ENCODE measurements at places on chromosomes 7 and 10. TPM values are rescaled to one million over a fixed set of nuclear protein-coding genes. Genes with fewer than 3 reads are reported as not detected.
A peak's percentile ranks its signal among the peaks of the same experiment; 100 is the strongest.

OR2A12 gene
- total RNA-seq = not detected

DNA sequence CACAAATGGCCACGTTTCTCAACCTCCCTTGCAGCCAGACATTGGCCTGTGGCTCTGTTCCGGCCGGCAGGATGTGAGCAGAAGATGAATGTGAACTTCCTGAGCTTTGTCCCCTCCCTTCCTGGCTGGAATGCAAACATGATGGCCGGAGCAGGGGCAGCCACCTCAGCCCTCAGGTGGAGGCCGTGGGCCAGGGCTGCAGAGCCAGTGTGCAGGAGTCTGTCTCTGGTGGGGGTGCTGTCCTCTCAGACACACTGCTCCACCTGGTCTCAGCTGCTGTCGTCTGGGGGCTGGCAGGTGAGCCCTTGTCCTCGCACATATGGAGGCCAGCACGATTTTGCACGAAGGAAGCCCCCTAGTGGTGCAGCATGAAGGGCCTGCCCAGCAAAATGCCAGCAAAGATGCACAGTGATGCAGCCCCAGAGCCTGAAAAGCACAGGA lies 25.3 kb upstream of the PWWP2B start:
- no peak for DNase-seq

DNA sequence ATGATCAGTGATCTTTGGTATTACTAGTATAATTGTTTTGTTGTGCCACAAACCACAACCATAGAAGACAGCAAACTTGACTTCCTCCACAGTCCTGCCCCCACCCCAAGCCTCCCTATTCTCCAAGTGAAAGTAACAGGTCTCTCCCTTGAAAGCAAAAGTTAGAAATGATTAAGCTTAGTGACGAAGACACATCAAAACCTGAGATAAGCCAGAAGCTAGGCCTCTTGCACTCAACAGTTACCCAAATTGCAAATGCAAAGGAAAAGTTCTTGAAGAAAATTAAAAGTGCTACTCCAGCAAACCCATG lies 7.5 kb downstream of the SAR1A start:
- DNase-seq = peak; percentile 24

GRCh38 chr7:100573691-100574361 lies at the start of gene SAP25:
TSS of gene SAP25 (minus strand) at chr7:100573900. CDS start at chr7:100573742, 158 bp downstream.
- no peak for DNase-seq

DNA sequence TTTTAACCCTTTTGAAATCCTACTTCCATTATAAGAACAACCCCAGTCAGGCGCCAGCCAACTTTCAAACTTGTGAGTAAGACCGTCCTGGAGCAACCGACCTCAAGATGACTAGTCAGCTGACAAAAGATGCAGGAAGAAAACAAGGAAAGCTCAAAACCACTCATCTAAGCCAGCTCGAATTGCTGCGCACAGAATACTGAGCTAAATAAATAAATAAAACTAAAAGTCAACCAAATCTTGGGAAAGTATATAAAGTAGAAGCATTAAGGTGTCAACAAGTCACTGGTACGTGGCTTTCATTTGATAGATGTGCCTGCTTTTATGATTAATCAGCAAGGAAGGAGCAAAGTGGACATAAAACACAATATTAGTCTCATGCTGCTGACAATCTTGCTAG lies 1269.8 kb downstream of the XPNPEP1 start:
- DNase-seq = no peak

DNA sequence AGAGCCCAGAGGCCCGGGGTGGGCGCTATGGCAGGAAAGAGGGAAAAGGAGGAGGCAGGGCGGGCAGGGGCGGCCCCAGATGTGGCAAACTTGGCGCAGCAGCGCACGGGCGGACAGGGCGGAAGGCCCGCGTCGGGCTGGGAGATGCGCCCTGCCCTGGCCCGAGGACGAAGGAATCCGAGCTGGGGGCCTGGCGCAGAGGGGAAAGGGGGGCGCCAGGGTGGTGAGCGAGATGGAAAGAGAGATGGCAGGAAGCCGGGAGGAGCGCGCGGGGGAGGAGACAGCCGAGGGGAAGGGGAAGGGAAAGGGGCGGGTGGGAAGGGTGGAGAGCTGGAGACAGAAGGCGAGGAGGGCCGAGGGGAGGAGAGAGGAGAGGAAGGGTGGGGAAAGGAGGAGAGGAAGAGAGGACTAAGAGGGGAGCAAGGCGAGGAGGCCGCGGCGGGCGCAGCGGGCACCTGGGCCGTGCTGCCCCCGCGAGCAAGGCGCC lies at the start of gene MARVELD1:
Gene MARVELD1, plus strand, starts transcription at position 392 of the 487 bp plus-strand sequence. CDS start 147 bp downstream, outside the sequence.
- DNase-seq = peak; percentile 84

- DNase-seq = no peak
These were observed 71.1 kb downstream of the CXCL12 start for GRCh38 chr10:44313761-44314165.
